NCI-H2029 treated with DMSO at 0.1 percent for 48 hours (cell line): ENCODE measurements at places on chromosomes 5 and 9.

DNA sequence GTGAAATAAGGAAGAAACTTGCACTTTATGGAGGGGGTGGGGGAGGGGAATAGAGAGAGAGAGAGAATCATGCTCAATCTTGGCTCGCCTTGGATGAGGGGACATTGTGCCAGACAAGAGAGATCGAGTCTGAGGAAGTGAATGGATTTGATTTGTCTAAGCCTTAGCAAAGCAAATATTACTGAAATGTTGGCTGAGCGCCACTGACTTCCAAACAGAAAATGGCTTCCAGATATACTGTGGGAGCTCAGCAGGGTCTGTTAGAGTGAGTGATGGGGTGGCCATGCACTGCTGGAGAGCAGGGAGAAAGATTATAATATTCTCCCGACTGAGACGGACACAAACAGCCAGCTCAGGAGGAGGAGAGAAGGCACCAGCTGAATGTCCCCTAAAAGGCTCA lies 34.5 kb downstream of the BRINP1 start:
- DNase-seq, result no peak

DNA sequence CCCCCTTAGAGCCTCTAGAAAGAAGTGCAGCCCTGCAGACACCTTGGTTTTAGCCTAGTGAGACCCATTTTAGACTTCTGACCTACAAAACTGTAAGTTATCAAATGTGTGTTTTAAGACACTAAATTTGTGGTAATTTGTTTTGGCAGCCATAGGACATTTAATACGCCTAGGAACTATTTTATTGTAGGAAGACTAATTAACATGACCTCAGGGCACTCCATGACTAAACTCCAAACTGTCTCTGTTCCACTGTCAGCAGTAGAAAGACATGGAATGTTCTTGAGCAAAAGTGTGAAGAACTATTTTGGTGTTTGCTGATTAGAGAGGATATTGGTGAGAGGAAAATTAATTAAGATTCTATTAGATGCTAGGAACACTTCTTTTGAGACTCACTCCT lies 4.1 kb upstream of the APC start:
- DNase-seq, result no peak

DNA sequence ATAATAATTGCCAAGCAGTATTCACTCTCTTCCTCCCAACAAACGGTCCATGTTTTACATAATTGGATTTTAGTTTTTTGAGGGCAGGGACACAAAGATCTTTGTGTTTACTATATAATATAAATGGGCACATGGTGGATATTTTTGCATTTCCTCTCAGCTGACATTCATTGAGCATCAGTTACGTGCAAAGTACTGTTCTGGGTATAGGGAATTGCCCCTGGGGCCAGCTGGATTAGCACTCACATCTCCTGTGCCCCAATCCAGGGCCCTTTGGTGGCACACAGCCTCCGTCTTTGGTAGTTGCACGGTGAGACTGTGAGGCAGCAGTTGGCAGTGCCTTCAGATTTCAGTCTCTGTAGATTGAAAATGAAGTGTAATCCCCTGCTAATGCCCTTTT lies 1.6 kb downstream of the TDRD7 start:
- no peak for DNase-seq

DNA sequence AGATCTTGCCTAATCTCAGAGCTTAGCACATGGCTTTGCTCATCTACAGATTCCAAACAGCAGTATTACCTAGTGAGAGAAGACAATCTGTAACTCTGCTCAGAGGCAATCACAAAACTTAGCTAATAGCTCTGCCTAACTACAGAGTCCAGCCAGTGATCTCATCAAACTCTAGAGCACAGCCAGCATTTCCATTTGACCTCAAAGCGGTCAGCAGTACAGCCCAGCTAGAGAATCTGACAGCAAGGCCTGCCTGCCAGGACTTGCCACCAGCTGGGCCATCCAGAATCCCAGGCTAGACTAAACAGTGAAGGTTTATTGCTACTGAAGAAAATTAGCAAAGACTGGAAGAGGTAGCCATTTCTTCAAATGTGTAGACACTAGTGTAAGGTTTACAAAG lies 217.9 kb upstream of the VLDLR start:
- no peak for DNase-seq

DNA sequence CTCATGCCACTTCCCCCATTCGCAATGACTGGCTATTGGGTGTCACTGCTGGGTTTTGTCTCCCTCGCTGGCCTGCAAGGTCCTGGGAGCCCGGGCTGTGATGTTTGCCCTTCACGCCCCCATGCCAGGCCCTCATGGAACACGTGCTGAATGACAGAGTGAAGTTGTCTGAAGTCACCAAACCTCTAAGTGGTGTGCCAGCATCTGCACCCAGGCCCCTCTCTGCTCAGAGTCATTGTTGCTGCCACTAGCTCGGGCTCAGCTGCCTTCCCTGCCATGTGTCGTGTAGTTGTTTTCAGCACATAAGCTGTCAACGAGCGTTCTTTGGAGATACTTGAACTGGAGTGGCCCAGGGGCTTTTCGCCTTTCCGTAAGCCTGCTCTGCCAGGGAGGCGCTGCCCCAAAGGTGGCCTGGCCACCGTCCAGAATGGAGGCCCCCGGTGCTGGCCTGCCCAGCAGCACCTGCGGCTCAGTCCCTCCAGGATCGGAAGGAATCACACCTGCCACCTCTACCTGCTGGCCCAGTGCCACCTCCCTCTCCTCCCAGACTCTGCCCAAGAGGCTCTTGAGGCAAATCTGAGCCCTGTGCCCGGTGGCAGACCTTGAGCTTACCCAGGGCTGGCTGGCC lies 250.1 kb downstream of the PBX3 start:
- DNase-seq, result peak; percentile 99

DNA sequence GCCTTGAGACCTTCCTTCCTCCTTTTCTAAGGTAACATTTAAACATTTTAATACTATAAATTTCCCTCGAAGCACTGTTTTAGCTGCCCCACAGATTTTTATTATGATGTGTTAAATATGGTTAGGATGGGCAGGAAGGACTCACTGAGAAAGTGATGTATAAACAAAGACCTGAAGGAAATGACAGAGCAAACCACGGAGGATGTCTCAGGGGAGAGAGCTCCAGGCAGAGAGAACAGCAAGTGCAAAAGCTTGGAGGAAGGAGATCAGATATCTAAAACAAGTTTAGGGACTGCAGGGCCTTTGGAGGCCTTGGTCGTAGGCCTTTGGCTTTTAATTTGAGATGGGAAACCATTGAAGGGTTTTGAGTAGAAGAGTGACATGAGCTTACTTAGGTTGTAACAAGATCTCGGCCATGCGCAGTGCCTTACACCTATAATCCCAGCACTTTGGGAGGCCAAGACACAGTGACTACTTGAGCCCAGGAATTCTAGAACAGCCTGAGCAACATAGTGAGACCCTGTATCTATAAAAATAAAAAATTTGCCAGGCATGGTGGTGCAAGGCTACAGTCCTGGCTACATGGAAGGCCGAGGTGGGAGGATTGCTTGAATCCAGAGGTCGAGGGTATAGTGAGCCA lies 35.5 kb upstream of the LRRTM2 start:
- DNase-seq, result no peak
